ENCODE measurements at places on chromosomes 13 and 19. TPM values are rescaled to one million over a fixed set of nuclear protein-coding genes. Genes with fewer than 3 reads are reported as not detected.

DNA sequence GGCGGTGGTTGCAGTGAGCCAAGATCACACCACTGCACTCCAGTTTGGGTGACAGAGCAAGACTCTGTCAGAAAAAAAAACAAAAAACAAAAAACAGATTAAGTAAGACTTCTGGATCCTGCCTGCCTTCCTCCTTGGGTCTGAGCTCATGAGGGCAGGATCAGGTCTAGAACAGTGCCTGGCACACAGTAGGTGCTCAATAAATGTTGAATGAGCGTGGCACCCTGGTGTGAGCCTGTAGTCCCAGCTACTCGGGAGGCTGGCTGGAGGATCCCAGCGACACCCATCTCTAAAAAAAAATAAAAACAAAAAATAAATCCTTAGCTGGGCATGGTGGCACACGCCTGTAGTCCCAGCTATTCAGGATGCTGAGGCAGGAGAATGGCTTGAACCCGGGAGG is 2.8 kb upstream of the CDC37 start:
- no peak for DNase-seq

- peak; percentile 41 for DNase-seq
Measured at GRCh38 chr19:1041835-1042685, 2.2 kb downstream of the ABCA7 start.

- DNase-seq = no peak
Measured at GRCh38 chr19:16036397-16036925, 39.8 kb upstream of the TPM4 start.

DNA sequence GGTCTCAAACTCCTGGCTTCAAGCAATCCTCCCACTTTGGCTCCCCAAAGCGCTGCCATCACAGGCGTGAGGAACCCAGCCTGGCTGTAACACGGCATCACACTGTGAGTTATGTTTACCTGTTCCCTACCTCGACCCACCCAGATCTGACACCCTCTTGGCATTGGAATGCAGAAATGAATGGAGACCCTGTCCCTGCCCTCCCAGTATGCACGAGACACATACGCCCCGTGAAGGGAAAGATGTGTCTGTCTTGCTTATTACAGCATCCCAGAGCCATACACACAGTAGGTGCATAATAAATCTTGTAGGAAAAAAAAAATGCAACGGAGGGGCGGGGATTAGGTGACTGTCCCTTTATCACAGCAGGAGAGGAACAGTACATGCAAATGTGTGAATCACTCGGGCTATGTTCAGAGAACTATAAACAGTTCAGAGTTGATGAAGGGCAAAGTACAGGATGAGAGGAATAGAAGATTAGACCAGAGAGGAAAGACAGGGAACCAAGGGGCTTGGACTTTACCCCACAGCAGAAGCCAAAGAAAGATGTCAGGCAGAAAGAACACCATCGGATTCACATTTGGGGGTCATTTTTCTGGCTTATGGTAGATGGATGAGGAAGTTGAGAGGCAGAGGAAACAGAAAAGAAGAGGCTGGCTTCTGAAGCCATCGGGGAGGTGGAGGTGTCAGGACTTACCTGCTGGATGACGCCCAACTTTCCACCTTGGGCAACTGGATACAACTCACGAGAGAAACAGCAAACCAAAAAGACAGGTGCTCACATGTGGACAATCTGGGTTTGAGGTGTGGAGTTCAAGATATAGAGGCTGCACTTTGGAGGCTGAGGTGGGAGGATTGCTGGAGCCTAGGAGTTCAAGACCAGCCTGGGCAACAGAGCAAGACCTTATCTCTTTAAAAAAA is 94.3 kb downstream of the INSR start:
- DNase-seq = no peak

GRCh38 chr13:105144020-105144419 is 1391.4 kb downstream of the EFNB2 start:
- DNase-seq = no peak

DNA sequence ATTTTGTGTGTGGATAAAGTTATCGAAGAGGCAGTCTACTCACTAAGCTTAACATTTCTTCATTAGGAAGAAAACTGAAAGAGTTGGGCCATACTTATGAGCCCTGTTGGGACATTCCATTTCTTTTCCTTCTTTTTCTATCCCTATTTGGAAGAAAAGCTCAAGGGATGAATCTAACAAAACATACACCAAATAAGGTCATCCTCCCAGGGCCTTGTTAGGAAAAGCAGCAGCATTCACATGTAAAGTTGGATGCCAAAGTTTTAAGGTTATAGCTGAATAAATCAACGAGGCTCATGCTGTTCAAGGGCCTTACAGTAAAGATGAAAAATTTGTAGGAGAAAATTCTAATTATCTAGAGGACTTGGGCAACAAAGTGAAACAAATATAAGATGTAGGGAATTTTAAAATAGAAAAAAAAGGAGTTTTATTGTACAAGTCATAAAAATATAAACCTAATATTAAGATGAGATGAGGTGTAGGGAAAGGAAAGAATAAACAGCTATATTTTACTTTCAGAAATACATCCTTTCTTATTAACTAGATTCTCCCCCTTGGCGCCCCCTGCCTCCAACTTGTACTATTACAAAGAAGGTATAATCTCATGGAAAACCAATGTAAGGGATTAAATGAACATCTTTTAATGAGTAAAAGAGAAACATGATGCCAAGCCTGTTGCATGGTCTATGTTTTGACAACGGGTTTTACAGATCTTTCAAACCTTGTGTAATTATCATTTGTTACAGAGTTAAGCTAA is 160.4 kb downstream of the PCDH20 start:
- DNase-seq = no peak

DNA sequence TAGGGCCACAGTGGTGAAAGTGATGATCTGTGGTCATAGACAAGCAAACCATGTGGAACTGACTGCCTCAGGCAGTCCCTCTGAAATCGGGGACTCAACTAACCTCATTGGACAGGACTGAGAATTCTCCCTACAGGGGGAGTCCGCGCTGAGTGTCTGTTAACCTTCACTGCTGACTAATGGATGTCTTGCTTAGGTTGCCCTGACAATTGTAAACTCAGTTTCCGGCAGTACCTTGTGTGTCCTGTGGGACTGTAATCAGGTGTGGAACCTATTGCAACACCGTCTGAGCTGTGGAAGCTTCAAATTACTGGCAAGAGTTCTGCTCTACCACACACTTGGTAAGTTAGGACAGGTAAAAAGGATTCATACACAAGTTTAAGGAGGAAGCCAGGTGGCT is 21.8 kb downstream of the ZNF77 start:
- DNase-seq = no peak

- no peak for DNase-seq
Measured at GRCh38 chr13:46521486-46521885, 31.5 kb upstream of the LRCH1 start.

- no peak for DNase-seq
Measured at GRCh38 chr13:42728507-42729180, 52.7 kb upstream of the FAM216B start.

The PTH2 gene
- total RNA-seq = not detected

The FGF22 gene
- total RNA-seq = not detected

The SPACA4 gene
- total RNA-seq = not detected

The ZNF112 gene
- 5.4 TPM for total RNA-seq

The CEACAM8 gene
- total RNA-seq = not detected

The TMEM38A gene
- 50.5 TPM for total RNA-seq

The LRFN3 gene
- 7.5 TPM for total RNA-seq

The MBD3L4 gene
- total RNA-seq = not detected
